ENCODE measurements at places on chromosomes 3 and 15.

GRCh38 chr3:29627136-29628117 lies 346.6 kb downstream of the RBMS3 start:
- ATAC-seq = peak; percentile 45

DNA sequence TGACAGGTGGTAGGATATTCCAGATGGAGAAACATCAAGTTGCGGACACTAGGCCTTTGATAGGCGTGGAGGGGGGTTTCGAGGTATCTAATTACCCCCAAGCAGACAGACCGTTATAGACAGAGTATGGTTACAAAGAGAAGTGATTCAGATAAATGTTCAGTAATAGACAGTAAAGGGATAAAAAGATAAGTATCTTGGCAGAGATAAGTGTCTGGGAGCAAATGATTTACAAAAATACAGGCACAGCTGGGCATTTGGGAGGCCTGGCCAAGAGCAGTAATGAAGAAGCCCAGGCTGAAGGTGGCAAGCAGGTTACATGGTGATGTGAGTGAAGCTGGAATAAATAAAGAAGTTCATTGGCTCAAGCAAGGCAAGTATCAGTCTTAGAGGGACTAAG lies 659 bp upstream of the MYH15 start:
- no peak for ATAC-seq

- ATAC-seq = no peak
Measured at GRCh38 chr3:61897848-61898247, 336.5 kb downstream of the PTPRG start.

- ATAC-seq = no peak
Measured at GRCh38 chr15:93861956-93862741, 369.2 kb upstream of the MCTP2 start.

DNA sequence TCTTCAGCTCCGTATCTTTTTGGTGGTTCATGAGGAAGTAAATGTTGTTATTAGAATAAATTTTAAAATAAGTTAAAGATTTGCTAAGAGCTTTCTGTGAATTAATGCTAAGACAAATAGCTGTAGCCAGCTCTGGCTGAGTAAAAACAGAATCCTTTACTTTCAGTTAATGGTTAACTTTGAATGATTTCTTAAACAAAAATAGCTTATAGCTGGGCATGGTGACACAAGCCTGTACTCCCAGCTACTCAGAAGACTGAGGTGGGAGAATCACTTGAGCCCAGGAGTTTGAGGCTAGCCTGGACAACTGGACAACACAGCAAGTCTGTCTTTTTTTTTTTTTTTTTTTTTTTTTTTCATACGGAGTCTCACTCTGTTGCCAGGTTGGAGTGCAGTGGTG lies 25.0 kb downstream of the TCAIM start:
- no peak for ATAC-seq

DNA sequence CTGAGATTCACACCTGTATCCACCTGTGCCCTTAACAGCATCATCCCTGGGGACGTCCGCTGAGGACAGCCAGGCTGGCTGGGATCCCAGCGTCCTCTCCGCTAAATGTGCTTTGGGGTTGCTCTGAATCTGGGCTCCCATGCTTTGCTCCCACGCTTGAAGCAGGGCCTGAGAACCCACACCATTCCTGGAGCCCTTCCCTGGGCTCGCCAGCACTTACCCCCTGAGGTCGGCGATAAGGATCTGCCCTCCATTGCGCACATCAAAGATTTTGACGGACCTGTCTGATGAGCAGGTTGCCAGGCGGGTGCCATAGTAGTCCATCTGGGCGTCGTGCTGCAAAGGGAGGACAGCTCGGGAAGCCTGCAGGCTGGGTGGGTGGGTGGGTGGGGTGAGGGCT lies 5.8 kb downstream of the SEC13 start:
- no peak for ATAC-seq

DNA sequence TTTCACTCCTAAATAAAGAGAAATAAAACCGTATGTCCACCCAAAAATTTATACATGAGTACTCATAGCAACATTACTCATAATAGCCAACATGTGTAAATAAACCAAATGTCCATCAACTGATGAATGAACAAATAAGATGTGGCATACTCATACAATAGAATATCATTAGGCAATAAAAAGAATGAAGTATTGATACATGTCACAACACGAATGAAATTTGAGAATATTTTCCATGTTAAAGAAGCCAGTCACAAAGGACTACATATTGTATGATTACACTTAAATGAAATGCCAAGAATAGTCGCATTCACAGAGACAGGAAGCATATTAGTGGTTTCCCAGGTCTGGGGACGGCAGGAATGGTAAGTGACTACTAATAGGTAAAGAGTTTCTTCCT lies 869.2 kb downstream of the IGSF11 start:
- no peak for ATAC-seq

GRCh38 chr3:59818033-59818918 lies 768.5 kb upstream of the CFAP20DC start:
- peak; percentile 96 for ATAC-seq

DNA sequence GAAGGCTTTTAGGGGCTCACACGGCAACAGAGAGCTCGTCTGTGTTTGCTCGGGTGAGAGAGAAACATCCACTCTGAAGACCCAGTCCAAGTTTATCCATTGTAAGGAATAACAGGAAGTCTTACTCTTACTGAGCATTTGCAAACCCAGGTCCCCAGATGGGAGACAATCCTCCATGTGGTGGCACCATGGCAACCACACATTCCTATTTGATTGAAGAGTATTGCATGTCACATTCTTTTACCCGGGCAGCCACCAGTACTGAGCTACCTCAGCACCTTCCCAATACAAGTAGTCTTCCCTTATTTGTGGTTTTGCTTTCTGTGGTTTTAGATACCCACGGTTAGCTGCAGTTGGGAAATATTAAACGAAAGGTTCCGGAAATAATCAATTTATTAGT lies 302.9 kb upstream of the RASGRP1 start:
- ATAC-seq = no peak

GRCh38 chr3:115254492-115255196 lies 107.6 kb upstream of the ZBTB20 start:
- ATAC-seq = no peak

- no peak for ATAC-seq
Measured at GRCh38 chr3:151301787-151302186, 14.8 kb downstream of the GPR87 start.

- peak; percentile 88 for ATAC-seq
Measured at GRCh38 chr3:168620854-168621253, 525.1 kb upstream of the GOLIM4 start.

Data from SK-N-SH treated with all-trans-retinoic acid at 6 μM for 48 hours (cell line).